ENCODE measurements at places on chromosomes 3 and 15.
A peak's percentile ranks its signal among the peaks of the same experiment; 100 is the strongest.

- DNase-seq: no peak
Measured at GRCh38 chr3:22691407-22691806, 511.7 kb upstream of the UBE2E2 start.

DNA sequence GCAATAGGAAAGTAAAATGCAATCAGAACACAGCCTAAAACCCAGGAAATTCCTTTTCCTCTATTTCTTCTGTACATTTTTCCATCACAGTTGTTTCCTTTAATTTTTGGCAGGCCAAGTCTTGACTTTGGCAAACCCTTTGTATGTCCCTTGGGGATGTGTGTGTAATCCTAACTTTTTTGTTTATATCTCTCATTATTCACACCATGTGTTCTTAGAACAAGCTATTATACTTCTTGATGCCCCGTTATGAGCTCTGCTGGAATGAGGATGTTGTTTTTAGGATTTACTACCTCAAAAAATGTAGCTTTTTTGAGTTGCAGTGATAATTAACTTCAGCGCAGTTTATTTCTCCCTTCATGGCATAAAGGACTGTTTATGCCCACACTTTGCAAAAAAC is 123.4 kb downstream of the ABI3BP start:
- no peak for DNase-seq

DNA sequence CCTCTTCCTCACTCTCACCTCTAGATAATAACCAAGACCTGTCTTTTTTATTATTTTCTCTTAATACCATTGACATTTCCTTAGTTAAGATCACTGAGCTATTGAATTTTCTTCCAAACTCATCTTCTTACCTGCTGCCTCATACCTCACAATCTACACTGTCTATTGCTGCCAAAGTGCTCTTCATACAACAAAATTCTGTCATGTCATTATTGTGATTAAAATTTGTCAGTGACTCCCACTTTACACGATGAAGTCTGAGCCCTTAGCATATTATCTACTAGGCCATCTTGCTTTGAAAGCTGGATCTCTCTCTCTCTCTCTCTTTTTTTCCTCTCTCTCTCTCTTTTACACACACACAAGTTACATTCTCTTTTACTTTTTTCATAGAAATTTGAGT is 73.3 kb downstream of the NSUN3 start:
- no peak for DNase-seq

GRCh38 chr3:71428841-71429596 is 154.5 kb downstream of the FOXP1 start:
- DNase-seq: no peak

GRCh38 chr15:66743703-66744536 is 41.9 kb downstream of the SMAD6 start:
- no peak for DNase-seq

GRCh38 chr3:72395776-72396311 is 452.4 kb downstream of the SHQ1 start:
- DNase-seq: no peak

DNA sequence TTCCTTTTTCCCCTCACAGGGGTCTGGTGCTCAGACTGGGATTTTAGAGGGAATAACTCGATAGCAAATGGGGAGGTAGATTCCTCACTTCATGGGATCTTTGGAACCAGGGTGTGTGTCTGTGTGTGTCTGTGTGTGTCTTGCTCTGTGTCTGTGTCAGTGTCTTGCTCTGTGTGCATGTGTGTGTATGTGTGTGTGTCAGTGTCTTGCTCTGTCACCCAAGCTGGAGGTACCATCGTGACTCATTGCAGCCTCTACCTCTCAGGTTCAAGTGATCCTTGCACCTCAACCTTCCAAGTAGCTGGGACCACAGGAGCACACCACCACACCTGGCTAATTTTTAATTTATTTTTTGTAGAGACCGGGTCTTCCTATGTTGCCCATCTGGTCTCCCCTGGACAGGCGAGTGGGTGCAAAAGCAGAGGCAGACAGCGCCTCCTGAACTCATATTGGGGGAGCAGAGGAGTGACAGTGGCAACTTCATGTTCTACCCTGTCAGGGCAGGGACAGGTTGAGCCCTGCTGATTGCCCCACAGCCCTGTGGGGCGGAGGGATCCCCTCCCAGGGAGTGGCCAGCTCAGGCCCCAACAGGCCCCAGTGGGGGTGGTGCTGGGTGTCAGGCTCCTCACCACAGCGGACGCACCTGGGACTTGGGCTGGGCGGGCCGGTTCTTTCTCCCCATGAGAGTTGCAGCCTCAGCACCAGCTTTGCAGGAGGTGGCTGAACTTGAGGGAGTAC is 10.4 kb upstream of the SEMA4B start:
- no peak for DNase-seq

DNA sequence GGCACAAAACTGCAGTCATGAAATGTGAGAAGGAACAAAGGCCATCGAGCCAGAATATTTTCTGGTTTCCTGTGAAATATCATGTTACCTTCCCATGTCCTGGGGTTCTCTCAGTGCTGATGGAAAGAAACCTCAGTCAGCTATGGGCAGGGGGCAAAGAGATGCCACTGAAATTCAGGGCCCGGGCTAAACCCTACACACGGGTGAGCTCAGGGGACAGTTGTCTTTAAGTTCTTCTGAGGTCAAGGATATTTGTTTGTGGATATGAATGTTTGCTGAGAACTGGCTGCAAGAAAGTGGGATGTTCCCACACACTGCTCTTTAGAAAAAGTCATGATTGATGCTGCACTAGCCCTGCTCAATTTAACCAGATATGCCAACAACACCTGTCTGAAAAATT is 187.2 kb downstream of the MEX3B start:
- DNase-seq: no peak

- DNase-seq: no peak
Measured at GRCh38 chr3:113157408-113158030, 53.8 kb upstream of the BOC start.

DNA sequence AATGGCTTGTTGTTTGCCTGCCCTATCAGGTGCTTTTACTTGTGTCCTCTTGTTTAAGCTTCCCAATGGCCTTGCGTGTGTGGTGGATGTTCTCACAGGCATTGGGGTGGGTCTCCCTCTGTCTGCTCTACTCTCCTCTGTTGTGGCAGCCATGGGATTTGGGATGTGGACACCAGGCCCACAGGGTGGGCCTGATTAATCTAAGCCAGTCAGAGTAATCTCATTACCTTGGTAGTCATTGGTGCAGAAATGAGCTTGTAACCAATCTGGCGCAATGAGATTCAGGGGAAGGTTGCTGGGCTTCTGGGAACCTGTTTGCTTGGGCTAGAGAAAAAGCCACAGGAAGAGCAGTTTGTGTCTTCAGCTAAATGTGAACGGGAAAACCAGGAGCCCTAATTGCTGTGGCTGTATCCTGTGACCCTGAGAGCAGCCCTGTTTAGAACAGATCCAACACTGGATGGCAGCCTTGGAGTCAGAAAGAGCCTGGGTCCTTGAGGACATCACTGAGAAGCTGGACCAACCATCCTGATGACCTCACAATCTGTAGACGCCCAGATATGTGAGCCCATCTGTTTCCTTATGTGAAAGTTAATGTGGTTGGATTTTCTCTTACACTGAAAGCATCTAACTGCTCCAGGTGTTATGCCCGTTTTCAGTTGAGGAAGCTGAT is 157.3 kb upstream of the UBE2E1 start:
- no peak for DNase-seq

DNA sequence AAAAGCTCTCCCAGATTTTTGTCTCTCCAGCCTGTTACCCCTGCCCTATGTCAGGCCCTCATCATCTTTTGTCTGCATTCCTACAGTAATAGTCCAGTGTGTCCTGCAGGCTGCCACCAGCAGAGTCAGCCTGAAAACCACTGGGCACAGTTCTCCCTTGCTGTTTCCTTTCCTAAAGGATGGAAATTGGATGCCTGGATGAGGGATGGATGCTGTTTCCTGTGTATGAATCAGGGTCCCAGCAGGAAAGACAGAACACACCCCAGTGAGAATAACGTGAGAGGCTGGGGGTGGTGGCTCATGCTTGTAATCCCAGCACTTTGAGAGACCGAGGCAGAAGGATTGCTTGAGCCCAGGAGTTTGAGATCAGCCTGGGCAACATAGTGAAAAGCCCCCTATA is 3.3 kb upstream of the SNX33 start:
- no peak for DNase-seq

GRCh38 chr3:194257916-194258668 is 93.0 kb downstream of the CPN2 start:
- DNase-seq: no peak

GRCh38 chr3:24315971-24316370 is 178.7 kb downstream of the THRB start:
- no peak for DNase-seq

DNA sequence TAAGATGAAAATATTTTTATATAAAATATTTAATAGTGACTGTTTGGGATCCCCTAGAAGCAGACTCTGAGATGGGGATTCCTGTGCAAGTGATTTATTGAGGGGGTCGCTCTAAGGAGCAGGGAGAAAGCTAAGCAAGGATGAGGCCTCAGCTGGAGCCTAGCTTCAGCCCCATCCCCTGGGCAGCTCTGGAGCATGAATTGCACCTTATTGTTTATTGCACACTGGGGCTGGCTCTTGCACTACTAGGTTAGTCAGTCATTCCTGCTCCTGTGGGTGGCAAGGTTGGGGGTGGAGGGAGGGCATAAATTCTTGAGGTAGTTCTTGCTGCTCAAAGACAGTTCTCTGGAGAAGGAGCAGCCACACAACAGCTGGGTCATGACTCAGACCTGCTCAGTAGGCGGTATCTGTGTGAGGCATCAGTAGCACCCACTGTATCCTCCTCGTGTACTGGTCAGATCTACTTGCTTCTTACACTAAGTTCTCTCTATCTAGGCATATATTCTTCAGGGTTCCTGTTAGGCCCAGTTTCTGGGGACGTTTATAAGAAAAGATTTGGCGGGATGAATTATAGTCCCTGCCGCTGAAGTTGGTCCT is 27.2 kb upstream of the TNFSF10 start:
- peak; percentile 25 for DNase-seq

GRCh38 chr3:100603469-100603868 is 5.9 kb upstream of the ADGRG7 start:
- no peak for DNase-seq

GRCh38 chr15:27694506-27695087 is 404.5 kb downstream of the OCA2 start:
- no peak for DNase-seq

- no peak for DNase-seq
Measured at GRCh38 chr3:188353426-188353825, 199.5 kb downstream of the LPP start.

- DNase-seq: no peak
Measured at GRCh38 chr15:77012868-77013267, 17.9 kb downstream of the PSTPIP1 start.

GRCh38 chr3:139560411-139560810 is 20.9 kb upstream of the RBP1 start:
- no peak for DNase-seq

DNA sequence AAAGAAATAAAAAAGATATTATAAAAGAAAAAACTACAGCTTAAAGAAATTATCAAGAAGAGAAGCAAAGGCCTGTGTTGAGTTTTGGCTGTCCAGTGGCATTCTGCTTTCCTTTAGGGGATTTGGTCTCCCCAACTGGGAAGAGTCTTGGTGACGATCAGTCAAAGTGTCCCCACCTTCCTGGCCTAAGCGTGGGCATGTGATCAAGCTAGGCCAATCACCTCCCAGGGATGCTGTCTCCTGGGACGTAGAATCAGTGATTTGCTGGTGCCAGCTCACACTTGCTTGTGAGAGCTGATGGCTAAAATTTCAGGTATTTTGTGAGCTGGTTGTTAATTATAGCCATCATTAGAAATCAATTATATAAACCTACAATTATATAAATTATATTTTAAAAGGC is 69.5 kb downstream of the ATP2B2 start:
- DNase-seq: no peak

GRCh38 chr3:54968546-54969172 is 40.8 kb upstream of the LRTM1 start:
- no peak for DNase-seq

DNA sequence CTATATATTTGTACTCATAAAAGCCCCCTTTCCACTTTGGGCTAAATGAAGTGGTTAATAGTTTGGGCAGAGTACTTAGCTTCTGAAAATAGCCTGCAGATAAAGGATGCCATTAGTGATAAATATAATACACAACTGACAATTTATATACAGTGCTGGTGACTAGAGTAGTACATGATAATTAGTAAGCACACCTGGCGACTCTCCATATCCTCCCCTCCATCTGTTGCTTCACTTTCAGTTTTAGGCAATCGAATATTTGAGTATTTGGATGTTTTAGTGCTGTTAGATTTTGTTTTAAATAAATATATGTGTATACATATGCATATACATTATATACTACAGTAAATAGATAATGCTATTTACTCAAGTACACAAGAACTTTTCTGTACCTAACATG is 35.9 kb upstream of the CHMP2B start:
- DNase-seq: no peak

DNA sequence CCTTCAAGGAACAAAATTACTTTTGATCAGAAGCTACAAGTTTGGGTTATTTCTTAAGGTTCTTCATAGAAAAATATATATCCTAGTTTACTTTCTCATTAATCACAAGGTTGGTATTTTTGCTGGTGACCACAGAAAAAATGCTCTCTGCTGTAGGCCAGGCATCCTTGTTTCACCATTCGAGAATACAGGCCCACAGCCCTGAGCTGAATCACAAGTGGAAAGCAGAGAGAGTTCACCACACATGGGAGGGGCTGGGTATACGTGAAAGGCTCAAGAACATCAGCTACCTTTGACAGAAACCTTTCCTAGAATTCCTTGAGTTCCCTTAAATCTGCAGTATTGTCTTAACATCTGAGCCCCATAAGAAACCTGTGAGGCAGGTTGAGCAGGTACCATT is 23.2 kb downstream of the CPEB1 start:
- DNase-seq: no peak

DNA sequence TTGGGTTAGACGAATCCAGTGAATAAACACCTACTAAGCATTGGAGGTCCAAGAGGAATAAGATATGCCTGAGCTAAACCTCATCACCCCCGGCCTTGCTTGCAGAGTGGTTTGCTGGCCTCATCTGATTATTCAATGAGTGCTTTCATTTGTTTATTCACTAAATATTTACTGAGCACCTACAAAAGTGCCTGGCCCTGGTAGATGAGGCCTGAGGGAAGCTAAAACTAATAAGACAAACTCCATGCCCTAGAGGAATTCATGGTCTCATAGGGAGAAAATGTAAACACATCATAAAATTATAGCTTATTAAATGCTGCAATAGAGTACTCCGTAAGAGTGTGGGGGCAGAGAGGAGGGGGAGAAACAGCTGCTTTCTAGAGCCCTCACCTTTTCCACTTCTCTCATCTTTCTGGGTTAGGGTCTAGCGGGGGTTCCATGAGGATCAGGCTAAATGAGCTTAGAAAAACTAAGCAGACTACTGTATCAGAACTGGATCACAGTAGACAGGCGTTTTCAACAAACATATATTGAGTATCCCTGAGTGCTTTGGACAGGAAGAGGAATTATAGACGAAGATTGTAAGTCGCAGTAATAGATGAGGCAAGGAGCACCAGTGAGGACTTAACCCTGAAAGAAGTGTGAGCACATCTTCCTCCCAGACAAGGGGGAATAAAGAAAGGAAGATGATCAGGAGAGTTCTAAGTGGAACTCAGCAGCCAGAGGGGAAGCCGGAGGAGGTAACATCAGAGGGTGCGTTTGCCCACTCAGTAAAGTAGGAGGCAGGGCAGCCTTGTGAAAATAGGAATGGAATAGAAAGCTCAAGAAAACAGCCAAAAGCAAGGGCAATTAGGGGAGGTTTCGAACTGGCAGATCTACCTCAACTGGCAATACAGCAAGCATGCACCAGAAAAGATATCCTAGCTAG is 31.5 kb upstream of the LAMP3 start:
- DNase-seq: no peak

- DNase-seq: no peak
Measured at GRCh38 chr15:91909574-91909973, 56.1 kb downstream of the SLCO3A1 start.

GRCh38 chr15:101378171-101378755 is 83.2 kb upstream of the SNRPA1 start:
- DNase-seq: no peak
